AG08396 (cell line): ENCODE measurements at places on chromosomes 2 and 18.

DNA sequence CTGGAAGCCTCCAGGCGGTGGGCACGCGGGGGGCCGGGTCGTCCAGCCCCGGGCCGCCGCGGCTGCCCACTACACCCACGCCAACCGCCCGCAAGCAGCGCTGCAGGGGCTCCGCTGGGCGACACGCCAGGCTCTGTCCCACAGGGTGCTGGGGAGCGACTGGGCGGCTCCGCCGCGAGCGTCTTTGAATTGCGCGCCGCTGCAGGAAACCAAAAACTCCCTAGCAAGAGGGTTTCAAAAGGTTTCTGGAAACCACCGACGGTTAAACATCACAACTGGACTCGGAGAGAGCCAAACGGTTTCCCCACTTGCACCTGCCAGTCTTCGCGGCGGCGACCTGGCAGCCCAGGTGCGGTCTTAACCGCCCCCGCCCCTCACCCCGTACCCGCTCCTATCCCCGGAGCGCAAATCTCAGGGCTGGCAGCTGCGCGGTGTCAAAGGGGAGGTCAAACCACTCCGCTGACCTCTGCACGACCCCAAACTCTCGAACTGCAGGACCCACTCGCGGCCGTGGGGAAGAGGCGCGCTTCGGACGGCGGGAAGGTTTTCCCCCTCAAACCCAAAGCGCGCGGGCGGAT, 1.0 kb downstream of the CXCR4 start:
- peak; percentile 12 for DNase-seq

DNA sequence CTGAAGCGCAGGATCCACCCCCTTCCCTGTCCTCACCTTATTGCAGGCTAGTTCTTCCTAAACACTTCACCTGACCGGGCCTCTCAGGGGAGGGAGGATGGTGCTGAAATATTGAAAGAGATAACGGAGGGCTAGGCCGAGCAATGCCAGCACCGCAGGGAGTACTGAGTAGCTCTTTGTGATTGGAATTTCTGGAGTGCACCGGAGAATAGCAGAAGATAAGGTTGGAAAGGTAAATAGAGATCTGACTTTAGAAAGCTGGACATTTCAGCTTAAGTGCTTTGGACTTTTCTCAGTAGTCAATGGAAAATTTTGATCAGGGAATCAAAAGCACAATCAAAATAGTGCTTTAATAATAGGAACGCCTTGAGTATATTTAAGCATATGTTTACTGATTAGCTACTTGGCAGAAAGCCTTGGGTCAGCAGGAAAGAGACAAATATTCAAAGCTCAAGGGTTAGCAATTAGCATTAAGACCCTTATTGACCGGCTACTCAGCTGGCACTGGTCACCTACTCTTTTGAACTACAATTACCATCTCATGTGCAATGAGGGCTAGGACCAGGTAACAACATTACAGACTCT, 142.9 kb upstream of the NDUFV2 start:
- no peak for DNase-seq

DNA sequence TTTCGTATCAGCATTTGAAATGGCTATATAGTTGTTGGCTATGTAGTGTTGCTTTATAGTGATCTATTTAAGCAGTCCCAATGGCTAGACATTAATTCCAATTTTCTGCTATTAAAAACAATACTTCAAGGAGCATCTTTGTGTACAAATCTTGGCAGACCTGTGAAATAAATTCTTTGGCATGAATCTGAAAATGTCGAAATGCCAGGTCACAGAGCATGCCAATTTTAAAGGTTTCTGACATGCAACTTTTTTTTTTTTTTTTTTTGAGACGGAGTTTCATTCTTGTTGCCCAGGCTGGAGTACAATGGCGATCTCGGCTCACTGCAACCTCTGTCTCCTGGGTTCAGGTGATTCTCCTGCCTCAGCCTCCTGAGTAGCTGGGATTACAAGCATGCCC, 26.8 kb upstream of the CABLES1 start:
- no peak for DNase-seq

GRCh38 chr2:85248773-85249509, 78.8 kb downstream of the TGOLN2 start:
- peak; percentile 63 for DNase-seq

- DNase-seq = no peak
Observed at GRCh38 chr2:188328419-188328818, 36.7 kb downstream of the GULP1 start.
